H9 (cell line): ENCODE measurements at places on chromosomes 2 and 18.

- H3K4me1 ChIP-seq = no peaks in the 10 kb centered on the region
- H3K27me3 ChIP-seq = no peaks in the 10 kb centered on the region
- H3K36me3 ChIP-seq = no peaks in the 10 kb centered on the region
- DNase-seq = no peak
- H3K4me3 ChIP-seq = no peak overlapping the region
Measured at GRCh38 chr2:46041434-46041833, 255.8 kb upstream of the EPAS1 start.

GRCh38 chr2:74502720-74503505 lies 3.5 kb upstream of the LBX2 start:
- peaks cover 33% of the 10 kb centered on the region for H3K36me3 ChIP-seq
- peak overlapping the region; percentile 85 for H3K4me3 ChIP-seq
- peaks cover 4% of the 10 kb centered on the region; the same call in 1 of the 2 replicates for H3K4me1 ChIP-seq
- H3K27ac ChIP-seq = no peak overlapping the region

DNA sequence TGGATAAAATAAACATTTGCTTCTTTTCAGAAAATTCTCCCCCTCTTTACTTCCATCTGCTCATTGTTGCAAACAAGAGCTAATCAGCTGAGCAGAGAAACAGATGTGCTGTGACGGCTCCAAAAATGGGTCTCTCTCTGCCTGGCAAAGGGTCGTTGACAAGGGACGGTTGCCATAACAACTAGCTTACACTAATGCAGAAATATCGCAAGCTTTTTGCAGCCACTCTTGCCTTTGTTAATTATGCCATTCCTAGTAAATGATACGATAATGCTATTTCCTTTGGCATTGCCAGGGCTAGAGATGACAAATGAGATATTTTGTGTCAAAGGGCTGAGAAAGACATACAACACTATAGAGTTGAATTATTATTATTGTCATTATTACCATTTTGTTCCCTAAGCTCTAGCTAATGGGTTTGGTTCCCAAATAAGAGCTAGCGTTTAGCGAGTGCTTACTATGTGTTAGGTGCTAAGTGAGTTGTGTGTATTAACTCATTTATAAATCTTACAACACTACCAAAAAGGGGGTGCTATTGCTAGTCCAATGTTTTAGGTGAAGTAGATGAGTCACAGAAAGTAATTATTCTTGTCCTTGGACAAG lies 46.8 kb downstream of the MYO3B start:
- H3K4me3 ChIP-seq = no peak overlapping the region
- no peaks in the 10 kb centered on the region for H3K27me3 ChIP-seq
- H3K4me1 ChIP-seq = peaks cover 3% of the 10 kb centered on the region; the same call in 1 of the 2 replicates
- no peak for DNase-seq
- H3K36me3 ChIP-seq = no peaks in the 10 kb centered on the region

- H3K27ac ChIP-seq = no peak overlapping the region
- H3K36me3 ChIP-seq = no peaks in the 10 kb centered on the region
- H3K4me3 ChIP-seq = no peak overlapping the region
Measured at GRCh38 chr2:33225350-33225749, 251.1 kb upstream of the RASGRP3 start.

GRCh38 chr18:65435534-65435933 lies 315.3 kb upstream of the CDH7 start:
- H3K4me1 ChIP-seq = no peaks in the 10 kb centered on the region
- no peak overlapping the region for H3K4me3 ChIP-seq
- H3K27me3 ChIP-seq = no peaks in the 10 kb centered on the region
- no peak overlapping the region for H3K27ac ChIP-seq
- peaks cover 3% of the 10 kb centered on the region; the same call in 1 of the 3 replicates for H3K36me3 ChIP-seq
- no peak for DNase-seq

DNA sequence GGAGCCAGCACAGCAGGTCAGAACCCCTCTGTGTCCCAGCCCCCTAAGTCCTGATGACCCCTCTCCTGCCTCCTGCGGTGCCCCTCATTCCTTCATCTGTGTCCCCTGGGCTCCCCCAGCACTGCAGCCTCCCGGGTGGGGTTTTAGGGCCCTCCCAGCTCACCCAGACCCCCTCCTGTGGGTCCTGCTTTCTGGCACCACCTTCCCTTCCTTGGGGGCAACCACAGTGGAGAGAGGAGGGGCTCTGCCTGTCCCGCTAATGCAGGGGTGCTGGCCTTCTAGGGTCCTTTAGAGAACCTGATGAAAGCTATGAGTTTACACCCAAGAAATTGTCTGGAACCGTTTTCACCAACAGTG lies 42.7 kb upstream of the ALPP start:
- no peak overlapping the region for H3K4me3 ChIP-seq
- no peaks in the 10 kb centered on the region for H3K27me3 ChIP-seq
- DNase-seq = peak; percentile 15
